GM04504 (cell line): ENCODE measurements at places on chromosomes 12 and 14.
A peak's percentile ranks its signal among the peaks of the same experiment; 100 is the strongest.

DNA sequence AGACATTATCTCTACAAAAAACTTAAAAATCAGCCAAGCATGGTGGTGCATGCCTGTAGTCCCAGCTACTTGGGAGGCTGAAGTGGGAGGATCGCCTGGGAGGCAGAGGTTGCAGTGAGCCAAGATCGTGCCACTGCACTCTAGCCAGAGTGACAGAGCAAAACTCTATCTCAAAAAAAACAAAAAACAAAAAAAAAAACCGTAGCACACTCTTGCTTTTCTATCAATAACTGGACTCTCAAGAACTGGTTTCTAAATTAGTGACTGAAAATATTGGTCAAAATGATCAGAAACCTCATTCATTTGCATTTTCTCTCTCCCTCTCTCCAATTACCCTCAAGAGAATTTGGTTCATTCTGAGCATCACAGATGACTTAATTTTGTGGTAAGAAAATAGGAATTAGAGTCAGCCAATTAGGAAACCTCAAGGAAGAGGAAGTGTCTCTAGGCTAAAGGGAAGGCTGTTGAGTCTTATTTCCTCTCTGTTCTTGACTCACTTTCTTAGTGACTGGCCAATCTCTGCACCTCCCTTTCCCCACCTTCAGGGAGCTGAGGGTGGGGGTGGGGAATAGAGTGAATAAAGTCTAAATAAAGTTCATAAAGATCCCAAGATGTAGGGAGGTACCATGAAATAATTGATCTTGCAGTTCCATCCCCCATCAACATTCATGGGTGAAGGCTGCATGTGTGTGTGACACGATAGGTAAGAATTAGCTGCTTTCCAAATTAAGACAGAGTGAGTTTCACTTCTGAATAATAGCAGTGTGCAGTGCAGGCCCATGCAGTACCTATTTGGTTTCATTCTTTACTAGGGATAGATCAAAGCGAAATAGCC lies 6.8 kb upstream of the PSMA6 start:
- DNase-seq = no peak

- no peak for DNase-seq
Observed at GRCh38 chr12:62813031-62813829, 121.7 kb downstream of the PPM1H start.

DNA sequence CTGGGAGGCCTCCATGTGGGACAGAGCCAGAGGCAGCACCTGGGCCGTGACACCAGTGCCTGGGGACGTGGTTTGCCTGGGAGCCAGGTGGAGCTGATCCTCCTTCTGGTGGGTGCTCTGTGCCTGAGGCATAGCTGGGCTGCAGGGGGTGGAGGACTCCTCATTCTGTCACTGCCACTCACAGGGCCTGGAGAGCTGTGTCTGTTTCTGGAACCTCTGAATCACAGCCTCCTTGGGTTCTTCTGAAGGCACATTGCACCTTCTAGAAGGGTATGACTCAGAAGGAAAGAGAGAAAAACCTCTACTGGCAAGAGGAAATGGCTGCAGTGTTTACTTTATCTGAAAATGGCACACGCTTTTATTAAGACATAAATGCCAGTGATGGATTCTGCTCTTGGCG lies 659.8 kb downstream of the VRK1 start:
- no peak for DNase-seq

DNA sequence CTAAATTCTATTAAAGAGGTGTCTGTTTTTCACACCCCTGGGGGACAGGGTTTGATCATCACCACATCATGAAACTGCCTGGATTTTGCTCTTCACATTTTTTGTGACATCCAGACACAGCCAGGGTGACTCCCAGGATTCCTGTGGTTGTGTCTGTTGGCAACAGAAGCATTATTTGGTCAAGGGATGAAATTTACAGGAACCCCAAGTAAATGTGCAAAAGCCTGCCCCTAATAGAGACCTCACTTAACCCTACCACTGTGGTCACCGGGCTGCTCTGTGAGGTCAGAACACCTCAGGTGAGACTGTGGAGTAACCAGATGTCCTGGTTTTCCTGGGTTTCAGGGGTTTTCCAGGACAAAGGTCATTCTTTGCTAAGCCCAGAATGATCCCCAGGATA lies 103.8 kb downstream of the DAD1 start:
- DNase-seq = no peak

GRCh38 chr12:115755725-115756085 lies 521.8 kb downstream of the MED13L start:
- no peak for DNase-seq

GRCh38 chr14:50757702-50758101 lies 73.3 kb downstream of the NIN start:
- DNase-seq = no peak

- DNase-seq = peak; percentile 19
Observed at GRCh38 chr14:53306267-53306721, 153.2 kb upstream of the DDHD1 start.

- no peak for DNase-seq
Observed at GRCh38 chr12:14314801-14315200, 50.7 kb upstream of the ATF7IP start.

GRCh38 chr14:24338843-24339242 lies 948 bp downstream of the RIPK3 start:
- DNase-seq = no peak

GRCh38 chr14:63308723-63309317 lies 9.9 kb downstream of the GPHB5 start:
- no peak for DNase-seq
